Hematopoietic multipotent progenitor cell (in vitro differentiated cells): ENCODE measurements at places on chromosomes 16 and 17.

- DNase-seq, result peak; percentile 93
Observed at GRCh38 chr16:79770244-79771064, 169.9 kb upstream of the MAF start.

DNA sequence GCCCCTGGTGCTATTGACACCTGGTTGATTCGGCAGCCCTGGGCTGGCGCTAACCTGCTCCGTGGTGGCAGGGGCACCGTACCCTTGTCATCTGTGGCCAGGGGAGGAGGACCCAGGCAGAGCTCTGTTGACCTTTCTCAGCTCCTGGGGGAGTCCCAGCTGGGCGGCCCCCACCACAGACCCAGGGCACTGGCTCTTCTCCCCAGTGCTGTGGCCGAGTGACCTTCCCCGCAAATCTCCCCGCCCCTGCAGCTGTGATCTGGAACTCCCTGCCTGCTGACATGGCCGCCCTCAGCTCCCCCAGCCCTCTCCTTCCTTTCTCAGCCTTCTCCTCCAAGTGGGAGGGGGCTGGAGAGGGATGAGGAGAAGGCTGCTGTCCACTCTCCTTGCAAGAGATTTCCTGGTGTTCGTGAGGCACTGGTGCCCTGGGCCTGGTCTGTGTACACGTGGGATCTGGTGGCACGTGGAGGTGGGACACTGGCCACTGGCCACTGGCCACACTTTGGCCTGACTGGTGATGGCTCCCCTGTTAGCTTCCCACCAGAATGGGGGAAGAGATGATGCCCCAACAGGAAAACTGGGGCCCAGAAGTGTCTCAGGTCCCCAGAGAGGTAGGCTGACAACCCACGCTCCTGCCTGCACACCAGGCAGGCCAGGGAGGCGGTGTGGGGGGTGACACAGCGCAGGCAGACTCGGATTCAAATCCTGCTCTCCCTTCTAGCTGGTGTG is 8.2 kb downstream of the FMNL1 start:
- DNase-seq, result no peak

- no peak for DNase-seq
Observed at GRCh38 chr17:79791735-79792161, 5.1 kb downstream of the CBX8 start.

- no peak for DNase-seq
Observed at GRCh38 chr16:592518-593306, 2.8 kb downstream of the RAB40C start.

DNA sequence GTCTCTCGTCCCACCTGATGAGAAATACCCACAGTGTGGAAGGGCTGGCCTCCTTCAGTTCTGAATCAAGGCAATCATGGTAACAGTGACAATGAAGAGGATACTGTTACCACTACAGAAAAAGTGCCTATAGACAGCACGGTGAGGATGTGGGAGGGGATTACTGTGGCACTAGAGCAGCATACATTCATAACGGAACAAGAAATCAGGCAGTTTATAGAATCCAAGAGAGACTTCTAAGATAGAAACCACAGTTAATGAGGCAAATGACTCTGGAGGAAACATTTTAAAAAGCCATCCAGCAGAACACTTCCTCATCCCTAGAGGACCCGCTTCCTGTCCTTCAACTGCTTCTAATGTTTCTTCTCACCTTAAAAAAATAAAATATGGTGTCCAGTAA is 2.7 kb downstream of the RUSF1 start:
- no peak for DNase-seq

- DNase-seq, result no peak
Observed at GRCh38 chr16:73615071-73615940, 567.4 kb upstream of the ZFHX3 start.

GRCh38 chr17:58432806-58433573 is 15.7 kb upstream of the RNF43 start:
- DNase-seq, result no peak

GRCh38 chr17:65990593-65990992 is 201.3 kb downstream of the CEP112 start:
- no peak for DNase-seq

GRCh38 chr16:53022374-53022773 is 30.3 kb downstream of the CHD9NB start:
- DNase-seq, result peak; percentile 52

GRCh38 chr16:4016658-4017057 is 99.6 kb downstream of the ADCY9 start:
- peak; percentile 52 for DNase-seq

DNA sequence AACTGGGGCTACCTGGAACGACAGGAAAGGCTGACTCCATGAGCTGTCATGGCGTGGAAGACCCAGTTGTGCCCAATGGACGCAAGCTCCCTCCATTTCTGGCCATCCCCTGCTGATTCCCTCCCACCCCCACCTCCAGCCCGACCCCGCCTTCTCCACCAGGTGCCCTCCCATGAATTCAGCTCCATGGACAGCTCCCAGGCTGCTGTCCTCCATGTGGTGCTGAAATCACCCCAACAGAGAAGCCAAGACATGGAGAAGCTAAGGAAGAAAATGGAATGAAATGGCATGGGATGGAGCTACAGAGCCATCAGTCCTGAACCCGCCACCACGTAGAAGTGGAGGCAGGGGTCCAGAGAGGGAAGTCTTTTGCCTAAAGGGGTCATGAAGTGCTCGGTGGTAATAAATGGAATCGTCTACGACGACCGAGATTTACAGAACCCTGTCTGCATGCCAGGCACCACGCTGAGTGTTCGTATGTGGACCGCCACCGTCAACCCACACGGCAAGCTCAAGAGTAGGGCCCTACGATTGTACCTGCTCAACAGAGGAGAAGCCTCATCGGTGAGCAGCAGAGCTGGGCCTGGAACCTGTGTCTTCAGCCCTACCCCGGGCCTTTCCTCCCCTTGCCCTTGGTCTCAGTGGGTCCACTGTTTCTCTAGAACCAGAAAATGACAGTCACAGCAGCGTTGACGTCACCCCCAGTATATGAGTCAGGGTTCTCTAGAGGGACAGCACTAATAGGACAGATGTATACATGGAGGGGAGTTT is 9.3 kb upstream of the ZC3H18 start:
- DNase-seq, result peak; percentile 27

DNA sequence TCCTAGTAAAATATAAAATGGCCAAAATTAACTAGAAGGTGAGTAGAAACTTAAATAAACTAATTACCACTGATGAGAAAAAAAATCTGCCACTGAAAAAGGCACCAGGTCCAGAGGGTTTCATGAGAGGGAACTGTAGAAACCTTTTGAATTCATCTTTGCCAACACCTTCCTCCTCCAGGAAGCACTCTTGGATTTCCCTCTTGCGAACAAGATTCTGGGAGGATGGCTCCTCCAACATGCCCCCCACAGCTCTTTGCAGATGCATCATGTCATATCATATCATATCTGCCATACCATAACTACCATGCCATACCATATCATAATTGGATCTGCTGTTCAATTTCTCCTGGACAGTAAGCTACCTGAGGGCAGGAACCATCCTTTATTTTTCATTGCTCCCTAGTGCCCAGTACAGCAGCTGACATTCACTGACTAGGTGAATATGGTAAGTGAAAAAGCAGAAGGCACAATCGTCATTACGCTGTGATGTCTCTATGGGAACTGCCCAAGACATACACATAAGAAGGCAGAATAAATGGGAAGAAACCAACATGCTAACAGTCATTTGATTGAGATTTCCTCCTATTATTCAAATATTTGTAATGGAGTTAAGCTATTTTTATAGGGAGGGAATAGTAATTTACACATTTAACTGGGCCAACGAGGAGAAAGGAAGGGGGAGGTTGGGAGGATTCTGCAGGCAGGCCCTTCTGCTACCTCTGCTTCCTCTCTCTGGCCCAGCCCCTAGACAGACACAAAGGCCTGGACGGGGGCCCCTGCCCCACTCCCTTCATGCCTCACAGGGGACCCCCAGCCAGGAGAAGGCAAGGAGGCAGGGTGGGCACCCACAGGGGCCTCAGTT is 110.1 kb upstream of the SMURF2 start:
- peak; percentile 31 for DNase-seq

DNA sequence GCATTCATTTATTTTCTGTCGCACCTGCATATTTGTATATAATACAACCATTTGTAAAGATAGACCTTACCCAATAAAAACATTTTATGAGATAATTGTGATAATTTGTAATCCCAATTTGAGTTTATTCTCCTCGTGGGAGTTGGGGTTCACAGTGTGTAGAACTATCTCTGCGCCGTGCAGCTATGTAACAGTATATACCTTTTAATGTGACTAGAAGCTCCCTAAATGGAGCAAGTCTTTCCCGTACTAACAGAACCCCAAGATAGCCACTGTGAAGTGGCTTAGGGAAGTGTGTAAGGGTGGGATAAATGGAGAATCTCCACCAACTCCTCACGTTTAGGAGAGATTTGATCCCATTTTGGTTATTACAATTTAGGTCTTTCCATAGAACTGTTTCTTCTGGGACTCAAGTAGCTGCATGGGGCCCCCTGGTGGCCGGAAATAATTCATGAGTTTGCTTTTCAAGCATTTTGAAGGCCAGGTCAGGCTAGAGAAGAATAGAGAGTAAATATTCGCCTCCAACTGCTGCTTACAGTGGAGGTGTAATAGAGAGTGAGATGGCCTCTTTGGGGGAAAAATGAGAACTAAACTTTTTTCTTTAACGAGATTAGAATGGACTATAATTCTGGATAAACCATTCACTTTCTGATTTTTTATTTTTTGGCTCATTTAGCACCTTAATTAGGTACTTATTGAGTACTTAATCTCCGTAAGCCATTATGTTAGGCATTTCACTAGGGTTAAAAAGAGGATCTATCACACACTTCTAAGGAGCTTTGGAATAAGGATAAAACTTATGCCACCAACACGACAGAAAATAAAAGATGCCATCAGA is 4.5 kb downstream of the TMEM100 start:
- DNase-seq, result peak; percentile 82

DNA sequence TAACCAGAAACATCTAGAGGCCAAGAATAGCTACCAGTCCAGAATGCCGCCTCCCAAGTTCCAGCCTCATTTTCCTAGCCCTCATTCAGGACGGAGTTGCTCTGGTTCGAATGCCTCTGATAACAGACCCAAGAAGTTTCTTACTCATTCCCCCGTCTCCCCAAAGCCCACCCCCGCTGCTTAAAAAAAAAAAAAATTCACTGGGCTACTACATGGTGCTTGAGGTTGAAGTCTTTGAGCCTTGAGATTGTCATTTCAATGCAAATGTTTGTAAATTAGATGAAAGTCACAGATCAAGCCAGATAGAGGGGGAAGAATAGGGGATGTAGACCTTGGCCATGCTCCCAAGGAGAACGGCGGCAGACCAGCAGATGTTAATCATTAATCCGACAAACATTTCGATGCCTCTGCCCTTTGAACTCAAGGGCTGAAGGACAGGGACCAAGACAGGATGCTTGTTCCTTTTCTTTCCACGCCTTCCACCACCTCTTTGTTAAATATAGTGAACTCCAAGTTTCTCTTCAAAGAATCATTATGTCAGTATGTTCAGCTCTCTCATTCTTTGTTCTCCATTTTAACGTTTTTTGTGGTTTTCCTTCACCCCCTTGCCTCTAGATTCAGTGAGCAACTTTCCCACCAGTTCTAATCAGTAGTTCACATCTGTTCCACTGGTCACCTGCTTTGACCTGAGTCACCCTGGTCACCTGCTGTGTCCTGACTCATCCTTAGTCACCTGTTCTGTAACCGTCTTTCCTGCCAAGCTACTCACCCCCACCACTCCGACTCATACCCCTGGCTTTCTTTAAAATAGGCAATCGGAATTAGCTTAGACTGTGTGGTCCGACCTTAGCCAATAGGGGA is 190.3 kb downstream of the CPPED1 start:
- no peak for DNase-seq

DNA sequence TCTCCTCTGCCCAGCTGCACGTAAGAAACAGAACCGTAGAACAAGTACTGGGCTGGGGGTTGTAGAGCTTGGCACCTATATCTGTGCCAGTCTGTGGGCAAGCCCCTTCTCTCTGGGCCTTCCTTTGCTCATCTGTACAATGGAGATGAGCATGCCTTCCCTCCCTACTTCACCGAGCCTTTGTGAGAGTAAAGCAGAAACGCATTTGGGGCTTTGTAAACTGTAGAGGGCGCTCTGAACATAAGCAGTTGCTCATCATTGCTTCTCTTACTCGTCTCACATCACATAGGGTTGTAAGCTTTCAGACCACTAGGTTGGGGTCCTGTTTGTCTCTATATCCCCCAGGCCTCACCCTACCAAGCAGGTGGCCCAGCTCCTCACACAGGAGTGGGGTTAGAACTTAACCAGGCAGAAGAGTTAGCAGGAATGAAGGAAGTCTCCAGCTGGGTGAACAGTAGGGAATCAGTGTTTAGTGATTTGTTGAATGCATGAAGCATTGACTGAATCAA is 15.1 kb downstream of the SAMD14 start:
- DNase-seq, result no peak

DNA sequence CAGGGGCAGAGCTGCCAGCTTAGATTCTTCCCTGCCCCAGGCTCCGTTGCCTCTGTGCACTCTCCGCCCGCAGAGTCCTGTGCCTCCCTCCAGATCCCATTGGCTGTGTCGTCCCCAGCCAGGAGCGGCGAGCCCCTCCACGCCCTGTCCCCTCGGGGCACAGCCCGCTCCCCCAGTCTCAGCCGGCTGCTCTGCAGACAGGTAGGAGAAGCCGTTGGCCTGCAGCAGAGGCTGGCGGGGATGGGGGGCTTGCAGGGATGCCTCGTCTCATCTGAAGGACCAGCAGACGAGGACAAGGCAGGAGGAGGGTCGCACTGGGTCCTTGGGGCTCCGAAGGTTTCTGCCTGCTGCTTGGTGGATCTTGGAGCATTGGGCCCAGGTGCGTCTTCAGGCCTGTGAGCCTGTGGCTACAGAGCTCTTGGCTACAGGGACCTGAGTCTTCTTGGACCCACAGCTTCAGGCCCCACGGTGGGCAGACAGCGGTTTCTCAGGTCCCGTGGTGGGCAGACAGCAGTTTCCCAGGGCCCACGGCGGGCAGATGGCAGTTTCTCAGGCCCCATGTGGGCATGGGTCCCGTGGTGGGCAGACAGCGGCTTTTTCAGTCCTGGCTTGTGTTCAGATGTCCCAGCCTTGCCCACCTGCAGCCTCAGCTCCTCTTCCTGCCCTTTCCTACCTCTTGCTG is 6.0 kb downstream of the TPSG1 start:
- no peak for DNase-seq

GRCh38 chr16:53744449-53744848 is 40.5 kb downstream of the FTO start:
- no peak for DNase-seq

DNA sequence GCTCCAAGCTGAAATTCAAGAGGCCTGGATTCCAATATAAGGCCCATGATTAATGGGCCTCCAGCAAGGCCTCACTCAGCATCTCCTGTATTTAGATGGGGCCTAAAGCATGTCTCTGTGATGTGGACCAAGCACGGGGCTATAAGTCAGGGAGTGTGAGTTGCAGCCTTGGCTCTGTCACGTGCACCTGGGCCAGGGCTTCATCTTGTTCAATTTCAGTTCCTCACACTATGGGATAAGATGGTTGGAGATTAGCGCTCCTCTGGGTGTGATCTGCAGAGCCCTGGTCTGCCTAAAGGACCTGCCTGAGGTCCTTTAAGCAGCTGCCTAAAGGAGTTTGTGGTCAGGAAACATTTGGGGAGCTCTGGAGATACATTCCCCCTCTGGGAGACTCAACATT is 25.2 kb downstream of the KLHL36 start:
- DNase-seq, result no peak
